H54 (cell line): ENCODE measurements at places on chromosomes 2 and 18.

DNA sequence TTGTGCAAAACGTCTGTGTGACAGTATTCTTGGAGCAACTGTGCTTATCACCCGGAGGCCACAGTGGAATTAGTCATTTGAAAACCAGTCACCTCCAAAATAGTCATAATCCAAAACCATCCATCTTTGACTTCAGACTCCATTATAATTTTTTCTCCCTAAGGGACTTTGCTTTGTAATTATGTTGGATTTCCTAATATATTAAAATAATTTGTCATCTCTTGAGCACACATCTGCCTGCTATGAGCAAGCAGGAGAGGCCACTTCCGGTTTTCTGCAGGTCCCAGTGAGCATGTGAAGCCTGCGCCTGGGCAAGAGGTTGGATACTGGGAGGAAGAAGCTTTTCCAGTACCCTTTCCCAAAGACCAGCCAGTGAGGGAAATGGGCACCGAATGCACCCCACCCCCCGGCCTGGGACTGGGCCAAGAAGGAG, 57.7 kb downstream of the ODC1 start:
- no peak for DNase-seq

DNA sequence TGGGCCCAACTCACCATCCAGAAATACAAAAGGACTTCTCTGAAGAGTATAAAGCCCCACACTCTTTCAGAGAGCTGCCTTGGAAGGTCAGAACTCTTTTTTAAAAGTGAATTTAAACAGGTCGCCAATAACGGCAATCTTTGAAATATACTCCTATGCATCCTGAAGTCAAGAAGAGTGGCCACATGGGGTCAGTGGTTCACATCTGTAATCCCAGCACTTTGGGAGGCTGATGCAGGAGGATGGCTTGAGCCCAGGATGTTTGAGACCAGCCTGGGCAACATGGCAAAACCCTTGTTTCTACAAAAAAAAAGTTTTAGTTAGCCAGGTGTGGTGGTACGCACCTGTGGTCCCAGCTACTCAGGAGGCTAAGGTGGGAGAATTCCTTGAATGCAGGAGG, 68.1 kb upstream of the FZD7 start:
- no peak for DNase-seq

GRCh38 chr2:211944572-211944971, 594.0 kb downstream of the ERBB4 start:
- no peak for DNase-seq

DNA sequence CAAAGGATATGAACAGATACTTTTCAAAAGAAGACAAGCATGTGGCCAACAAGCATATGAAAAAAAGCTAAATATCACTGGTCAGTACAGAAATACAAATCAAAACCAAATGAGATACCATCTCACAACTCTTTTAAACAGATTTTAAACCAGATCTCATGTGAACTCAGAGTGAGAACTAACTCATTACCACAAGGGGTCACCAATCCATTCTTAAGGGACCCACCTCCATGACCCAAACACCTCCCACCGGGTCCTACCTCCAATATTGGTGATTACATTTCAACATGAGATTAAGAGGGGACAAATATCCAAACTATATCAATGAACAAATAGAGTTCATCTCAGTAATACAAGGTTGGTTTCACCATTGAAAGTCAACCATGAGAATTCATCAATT, 319.8 kb upstream of the GULP1 start:
- DNase-seq = no peak
